ENCODE measurements at places on chromosomes 5 and 9. TPM values are rescaled to one million over a fixed set of nuclear protein-coding genes. Genes with fewer than 3 reads are reported as not detected.

The HSD17B3 gene
- polyA plus RNA-seq, result 1.4 TPM

The TSPAN17 gene
- 29.3 TPM for polyA plus RNA-seq

The GPSM1 gene
- 27.4 TPM for polyA plus RNA-seq

The BHMT2 gene
- 49.9 TPM for polyA plus RNA-seq

The CCDC183 gene
- polyA plus RNA-seq, result 5.5 TPM

The INSL6 gene
- 0.60 TPM for polyA plus RNA-seq

The WNK2 gene
- 28.5 TPM for polyA plus RNA-seq

The MYOZ3 gene
- 6.9 TPM for polyA plus RNA-seq

The CSF1R gene
- 11.8 TPM for polyA plus RNA-seq

DNA sequence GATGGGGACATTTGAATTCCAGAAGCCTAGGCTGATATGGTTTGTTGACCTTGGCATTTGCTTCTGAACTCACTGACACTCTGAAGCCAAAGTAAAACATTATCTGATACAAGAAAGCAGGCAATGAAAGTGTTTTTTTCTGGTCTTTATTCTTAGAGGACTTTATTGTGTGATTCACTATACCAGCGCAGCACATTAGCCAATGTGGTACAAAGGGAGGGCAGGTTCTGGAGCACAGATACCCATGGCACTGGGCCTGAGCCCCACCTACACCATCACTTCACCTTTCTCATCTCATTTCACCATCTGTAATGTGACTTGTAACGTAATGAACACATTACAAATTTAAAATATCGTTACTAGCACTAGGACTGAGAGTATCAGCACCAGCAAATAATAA is 89.7 kb upstream of the ZNF366 start:
- DNase-seq, result no peak

DNA sequence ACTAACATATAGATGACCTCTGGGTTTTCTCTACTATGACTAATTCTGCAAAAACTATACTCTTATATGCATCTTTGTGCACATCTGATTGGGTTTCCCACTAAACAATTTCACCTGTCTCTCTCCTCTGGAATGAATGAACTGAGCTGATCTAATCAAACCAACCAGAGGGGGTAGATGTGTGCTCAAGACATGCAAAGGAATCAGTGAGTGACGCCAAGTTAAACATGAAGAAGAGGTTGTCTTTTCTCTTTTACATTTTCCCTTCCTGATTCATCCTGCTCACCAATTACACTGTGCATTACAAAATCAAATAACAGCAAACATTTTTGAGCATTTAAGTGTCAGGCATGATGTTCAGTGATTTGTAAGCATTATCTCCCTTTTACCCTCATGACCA is 29.6 kb upstream of the GRXCR2 start:
- no peak for DNase-seq

- no peak for DNase-seq
Measured at GRCh38 chr5:108148715-108149139, 233.2 kb downstream of the FBXL17 start.

DNA sequence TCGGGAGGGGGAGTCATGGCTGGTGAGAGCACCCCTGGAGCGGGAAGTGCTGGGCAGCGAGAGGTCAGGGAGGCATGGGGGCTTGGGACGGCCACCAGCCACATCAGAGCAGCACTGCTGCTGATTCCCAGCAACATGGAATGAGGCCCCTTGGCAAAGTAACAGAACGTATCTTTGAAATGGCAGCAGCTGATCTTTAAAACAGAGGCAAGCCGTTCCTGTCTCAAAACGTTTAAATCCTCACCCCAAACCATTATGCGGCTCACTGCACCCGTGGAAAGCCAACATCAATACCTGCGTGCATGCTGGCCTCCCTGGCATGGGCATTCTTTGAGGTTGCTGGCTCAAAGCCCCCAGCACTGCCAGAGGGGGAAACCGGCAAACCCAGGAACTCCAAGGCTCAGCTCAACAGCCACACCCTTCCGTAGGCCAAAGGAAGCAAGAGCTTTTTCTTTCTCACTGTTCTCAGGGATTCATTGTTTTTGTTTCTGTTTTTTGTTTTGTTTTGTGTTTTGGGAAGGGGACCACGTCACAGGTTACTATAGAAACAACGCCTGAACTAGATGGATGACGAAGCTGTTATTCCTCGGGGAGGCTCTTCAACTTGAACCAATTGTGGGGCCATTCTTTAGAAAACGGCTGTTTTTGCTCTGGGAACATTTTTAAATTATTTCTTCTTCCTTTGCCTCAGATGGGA is 28.1 kb upstream of the OBP2B start:
- DNase-seq, result peak; percentile 46

GRCh38 chr9:121634329-121635261 is 16.8 kb upstream of the DAB2IP start:
- no peak for DNase-seq

DNA sequence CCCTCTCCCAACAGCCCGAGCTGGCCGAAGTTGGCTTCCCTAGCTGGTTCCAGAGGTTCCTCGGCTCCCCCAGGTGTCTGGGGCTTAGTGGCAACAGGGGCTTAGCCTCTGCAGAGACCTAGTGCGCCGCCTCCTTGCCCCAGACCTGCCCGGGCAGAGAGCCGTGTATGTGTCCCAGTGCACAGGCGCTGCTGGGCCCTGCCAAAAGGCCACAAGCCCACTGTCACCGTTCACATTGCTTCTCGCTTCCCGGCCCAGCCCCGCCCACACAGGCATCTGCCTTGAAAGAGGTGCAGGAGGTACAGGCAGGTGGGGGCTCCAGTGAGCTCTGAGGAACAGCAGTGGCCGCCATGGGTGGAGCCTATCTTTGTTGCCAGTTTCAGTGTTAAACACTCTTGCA is 2.5 kb upstream of the CACFD1 start:
- no peak for DNase-seq

DNA sequence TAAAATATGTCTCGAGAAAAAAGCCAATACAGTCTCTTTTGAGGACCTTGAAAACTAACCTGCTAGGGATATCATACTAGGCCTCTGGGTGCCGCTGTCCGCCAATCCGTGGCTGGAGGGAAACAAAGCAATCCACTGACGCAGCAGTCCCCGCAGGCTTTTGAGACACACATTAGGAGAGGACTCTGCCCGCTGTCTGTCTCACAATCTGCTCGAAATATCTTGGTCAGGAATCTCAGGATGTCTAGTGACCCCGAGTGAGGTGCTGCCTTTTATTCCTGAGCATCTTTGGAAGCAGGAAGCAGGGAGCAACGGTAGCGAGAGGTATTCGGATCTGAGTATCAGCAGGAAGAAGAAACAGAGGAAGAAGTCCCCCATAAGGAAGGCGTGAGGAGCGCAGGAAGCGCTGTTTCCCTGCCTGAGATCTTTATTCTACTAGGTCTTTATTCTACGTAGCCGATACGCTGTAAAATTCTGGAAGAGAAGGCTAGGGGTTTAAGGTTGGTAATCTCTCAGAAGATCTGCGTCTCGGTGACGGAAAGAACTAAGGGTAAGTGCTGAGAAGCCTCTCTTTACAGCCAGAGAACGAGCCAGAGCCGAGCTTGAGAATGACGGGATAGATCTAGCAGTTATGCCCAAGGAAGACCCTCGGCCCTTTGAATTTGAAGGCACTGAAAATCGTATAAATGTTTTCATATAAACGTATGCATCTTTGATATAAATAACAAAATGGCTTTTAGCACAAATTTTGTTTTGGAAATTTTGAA is 4.0 kb upstream of the PCDHGA1 start:
- DNase-seq, result no peak

DNA sequence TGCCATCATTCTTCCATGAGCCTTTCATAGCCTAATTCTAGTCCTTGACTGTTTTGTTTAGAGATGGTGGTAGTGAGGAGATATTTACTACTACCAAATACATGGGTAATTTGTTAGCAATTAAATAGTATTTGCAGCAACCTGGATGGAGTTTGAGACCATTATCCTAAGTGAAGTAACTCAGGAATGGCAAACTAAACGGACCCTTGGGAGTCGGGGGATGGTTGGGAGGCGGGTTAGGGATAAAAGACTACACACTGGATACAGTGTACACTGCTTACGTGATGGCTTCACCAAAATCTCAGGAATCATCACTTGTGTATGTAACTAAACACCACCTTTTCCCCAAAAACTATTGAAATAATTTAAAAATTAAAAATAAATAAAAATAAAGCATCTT is 809.2 kb upstream of the ZNF608 start:
- no peak for DNase-seq

- DNase-seq, result no peak
Measured at GRCh38 chr5:59937633-59938032, 44.1 kb upstream of the PDE4D start.

DNA sequence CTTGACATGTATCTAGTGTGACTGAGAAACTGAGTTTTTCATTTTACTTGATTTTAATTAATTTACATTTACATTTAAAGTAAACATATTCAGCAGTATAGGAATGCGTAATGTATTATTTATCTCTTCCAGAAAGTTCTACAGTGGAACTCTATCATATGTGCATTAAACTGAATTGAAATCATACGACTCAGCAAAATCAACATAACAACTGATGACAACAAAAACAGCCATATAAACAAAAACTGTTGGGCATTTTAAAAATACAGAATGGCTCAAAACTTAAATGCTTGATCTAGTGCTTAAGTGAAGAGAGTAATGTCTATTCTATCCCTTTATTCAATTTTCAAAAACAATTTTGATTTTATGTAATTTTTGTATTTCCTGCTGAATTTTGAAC is 134.4 kb downstream of the TRPM3 start:
- no peak for DNase-seq

- DNase-seq, result no peak
Measured at GRCh38 chr5:90294604-90295003, 115.0 kb downstream of the CETN3 start.

- DNase-seq, result no peak
Measured at GRCh38 chr9:91415290-91415689, 8.3 kb downstream of the NFIL3 start.

GRCh38 chr9:113957351-113957750 is 81.2 kb downstream of the ZNF618 start:
- DNase-seq, result no peak

GRCh38 chr5:59276917-59277372 is 616.6 kb downstream of the PDE4D start:
- no peak for DNase-seq

DNA sequence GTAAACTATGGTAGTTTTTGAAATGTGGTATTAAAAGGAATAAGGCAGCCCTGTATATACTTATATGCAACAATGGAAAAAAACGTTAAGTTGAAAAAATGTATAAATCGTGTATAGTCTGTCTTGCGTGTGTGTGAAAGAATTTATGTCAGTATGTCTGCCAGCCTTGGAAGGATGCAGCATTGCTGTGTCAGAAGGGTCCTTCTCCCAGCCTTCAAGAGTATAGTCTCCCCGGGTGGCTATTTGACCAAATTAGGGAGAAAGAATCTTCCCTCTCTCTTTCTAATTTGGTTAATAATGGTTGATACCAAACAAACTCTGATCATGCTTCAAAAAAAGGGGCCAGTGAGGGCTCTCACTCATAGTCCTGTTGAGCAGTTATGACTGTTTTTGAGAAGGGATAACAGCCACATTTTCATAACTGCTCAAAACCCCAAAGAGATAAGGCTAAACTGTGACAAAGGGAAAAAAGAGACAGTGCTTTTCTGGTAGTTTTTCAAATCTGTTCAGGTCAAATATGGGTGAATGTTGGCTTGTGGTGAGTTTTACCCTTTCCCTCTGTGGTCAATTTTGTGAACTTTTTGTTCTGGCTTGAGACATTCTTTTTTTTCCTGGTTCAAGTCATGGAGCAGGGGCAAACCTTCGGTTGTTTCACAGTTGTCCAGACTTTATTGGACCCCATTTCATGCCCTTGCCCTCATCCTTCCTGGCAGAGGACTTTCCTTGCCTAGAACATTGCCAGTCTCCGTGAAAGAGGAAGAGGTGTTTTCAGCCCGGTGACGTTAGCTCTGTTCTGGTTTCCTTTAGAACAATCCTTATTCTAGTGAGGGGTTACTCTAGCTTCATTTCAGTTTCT is 21.0 kb downstream of the SNX30 start:
- no peak for DNase-seq

All from left kidney (tissue), 8 donors.